Activated CD4-positive, alpha-beta T cell treated with anti-CD3 and anti-CD28 coated beads, Interleukin-2, amount 10 ng/mL, durations not matched to agents 24 days and 14 days (primary cell): ENCODE measurements at places on chromosomes 2 and 18.
A peak's percentile ranks its signal among the peaks of the same experiment; 100 is the strongest.

DNA sequence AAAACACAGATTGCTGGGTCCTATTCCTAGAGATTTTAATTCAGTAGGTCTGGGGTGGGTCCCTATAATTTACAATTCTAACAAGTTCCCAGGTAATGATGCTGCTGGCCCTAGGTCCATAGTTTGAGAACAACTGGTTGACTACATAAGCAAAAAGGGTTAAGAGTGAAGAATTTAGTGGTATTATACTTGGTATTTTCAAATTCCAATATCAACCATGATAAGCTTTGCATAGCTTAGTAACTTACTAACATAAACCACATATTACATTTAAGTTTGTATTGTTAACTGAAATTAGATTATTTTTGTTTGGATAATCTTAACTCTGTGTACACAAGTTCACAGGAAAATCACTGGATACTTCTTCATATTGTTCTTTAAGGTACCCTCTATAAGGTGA is 862.9 kb upstream of the ACVR2A start:
- no peak for DNase-seq

GRCh38 chr2:13113002-13113401 is 396.3 kb downstream of the TRIB2 start:
- DNase-seq: no peak

DNA sequence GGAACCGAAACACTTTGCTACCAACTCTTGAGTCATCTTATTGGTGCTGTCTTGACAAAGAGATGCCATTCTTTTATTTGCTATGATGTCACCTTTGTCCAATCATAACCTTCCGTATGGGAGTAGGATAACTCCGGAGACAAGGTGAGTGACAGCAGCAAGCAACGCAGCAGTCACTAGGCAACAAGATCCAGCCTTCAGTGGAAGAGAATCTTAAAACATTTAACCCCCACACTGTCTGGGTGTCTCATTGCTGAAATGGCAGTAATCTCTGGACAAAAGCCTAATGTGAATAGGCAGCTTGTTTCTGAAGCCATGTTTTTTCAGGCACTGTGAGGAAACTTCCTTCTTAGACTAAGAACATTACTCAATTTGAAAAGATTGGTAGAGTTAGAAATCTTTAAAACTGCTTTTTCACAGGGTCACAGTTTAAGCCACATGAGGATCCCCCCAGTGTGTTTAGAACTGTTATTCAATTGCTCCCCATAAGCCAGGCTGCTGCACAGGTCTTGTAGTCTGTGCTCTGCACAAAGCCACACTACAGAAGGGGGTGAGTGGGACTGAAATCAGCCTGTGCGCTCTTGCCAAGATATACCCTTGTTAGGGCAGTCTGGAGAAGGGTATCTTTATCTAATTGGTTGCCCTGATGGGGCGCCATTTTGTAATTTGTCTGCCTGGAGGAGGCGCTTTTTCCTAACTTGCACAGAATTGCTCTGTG is 131.5 kb upstream of the STON1 start:
- DNase-seq: no peak

- no peak for DNase-seq
These were observed 143.4 kb downstream of the EML6 start for GRCh38 chr2:54866868-54867267.

DNA sequence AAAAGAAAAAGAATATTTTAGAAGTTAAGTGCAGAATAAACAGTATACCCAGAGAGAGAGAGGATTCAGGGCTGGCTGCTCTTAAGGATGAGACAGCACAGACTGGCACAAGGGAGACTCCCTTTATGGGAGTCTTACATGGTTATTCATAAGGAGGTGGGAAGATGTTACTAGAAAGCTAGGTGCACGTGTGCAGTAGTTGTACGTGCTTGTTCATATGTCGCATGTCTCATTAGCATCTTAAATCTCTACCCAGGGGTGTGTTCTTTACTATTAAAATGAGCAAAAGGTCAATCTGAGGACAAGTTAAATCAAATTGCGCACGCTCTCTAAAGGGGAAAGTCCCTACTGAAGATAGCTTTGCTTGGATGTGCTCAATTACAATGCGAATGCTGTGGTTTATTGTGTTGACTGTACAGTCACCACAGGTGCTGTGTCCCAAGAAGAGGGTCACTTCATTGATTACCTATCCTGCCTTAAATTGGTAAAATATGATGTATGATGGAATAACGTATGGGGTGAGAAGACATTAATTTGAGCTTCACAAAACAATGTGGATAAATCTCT is 368.0 kb upstream of the SPHKAP start:
- DNase-seq: no peak

- no peak for DNase-seq
These were observed 1298.8 kb upstream of the NXPH2 start for GRCh38 chr2:140079038-140079437.

GRCh38 chr18:9764011-9764481 is 55.9 kb downstream of the RAB31 start:
- DNase-seq: no peak

DNA sequence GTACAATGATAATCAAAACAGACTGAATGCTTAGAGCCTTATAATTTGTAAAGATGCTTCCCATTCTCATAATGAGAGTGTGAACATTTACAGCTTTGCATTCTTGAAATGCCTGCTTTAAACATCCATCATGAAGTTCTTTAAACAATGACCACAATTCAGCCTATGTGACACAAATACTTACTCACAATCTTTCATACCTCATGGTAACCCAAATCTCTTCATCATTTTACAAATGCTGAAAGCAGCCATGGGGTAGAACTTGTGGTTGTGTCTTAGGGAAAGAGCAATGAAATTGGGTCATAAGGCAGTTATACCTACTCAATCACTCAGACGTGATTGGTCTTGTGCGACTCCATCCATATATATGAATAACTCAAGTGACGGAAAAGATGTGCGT is 140.7 kb downstream of the RND3 start:
- no peak for DNase-seq

- no peak for DNase-seq
These were observed 100.9 kb downstream of the ATP9B start for GRCh38 chr18:79169958-79170555.

DNA sequence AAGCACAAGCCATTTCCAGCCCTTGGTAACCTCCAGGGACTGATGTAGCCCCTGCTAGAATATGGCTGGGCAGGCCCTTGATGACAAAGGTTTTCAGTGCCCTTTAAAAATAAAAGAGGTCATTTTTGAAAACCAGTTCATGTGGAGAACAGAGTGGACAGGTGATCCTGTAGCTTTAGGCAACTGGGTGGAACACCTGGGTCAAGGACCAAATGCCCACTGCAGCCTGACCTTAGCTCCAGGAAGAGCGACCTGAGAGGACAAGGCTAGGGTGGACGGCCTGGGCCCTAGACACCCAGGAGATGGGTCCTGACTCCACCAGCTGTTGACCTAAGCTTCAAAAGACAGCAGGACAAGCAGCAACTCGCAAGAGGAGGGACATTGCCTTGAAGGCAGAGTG is 116.6 kb downstream of the LIPG start:
- no peak for DNase-seq

DNA sequence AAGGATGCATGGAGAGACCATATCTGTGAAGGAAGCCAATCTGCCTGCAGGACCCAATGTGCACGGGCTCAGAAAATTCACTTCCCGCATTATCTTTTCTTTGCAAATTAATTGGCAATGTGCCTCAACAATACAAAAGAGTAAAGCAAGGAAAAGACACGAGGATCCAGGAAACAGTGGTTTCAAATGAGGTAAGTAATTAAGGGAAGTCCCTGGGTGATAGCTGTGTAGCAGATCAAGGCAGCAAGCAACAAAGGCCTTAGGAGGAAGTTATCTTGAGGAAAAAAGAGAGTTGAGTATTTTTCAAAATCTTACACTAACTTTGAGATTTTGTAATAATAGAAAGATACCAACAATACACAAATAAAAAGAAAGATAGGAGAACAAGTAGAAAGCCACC is 44.3 kb upstream of the TGIF1 start:
- no peak for DNase-seq

DNA sequence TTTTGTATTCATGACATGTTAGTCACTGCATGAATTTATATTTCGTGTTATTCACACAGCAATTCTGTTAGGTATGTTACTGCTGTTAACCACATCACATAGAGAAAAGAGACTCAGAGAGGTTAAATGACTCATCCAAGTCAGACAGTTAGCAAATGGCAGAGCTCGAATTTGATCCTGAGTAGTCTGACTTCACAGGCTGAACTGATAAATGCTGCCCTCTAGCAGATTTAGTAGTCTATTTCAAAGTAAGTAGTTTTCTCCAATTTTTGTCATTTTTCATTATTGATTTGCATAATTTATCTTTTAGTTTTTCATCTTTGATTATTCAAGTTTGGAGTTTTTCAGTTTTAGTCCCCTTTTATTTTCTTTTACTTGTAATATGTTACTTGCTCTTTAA is 58.3 kb downstream of the WDR7 start:
- peak; percentile 84 for DNase-seq

DNA sequence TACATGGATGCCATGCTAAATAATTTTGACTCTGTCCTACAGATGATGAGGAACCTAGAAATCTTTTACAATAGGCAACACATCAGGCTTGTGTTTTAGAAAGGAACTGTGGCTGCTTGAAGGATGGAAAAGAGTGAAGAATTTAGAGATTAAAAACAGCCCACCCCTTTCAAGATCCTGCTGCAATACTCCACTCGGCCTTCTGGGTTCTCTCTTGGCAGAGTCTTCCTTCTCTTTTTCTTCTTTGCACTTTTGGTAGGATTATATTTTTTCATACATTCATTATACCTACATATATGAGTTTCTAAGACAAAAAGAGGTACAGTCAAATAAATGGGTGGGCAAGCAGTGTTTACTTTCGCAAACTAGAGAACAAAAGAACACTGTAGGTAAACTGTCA is 474.3 kb downstream of the ERBB4 start:
- DNase-seq: no peak

DNA sequence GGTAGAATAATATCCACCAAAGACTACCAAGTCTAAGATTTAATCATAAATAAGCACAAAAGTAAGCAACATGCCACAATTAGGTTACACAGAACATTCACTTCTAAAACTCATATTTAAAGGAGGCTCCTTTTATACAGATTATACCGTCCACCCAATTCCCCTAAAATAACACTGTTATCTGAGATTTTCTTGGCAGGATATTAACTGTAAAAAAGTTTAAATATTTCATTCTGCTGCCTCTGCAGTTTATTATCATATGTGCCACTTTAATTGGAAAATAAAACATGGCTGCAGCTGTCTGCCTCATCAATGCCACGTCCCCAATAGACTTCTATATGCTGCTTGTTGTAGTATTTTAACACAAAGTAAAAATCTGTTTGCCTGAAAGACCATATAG is 140.9 kb downstream of the DTNB start:
- DNase-seq: no peak

DNA sequence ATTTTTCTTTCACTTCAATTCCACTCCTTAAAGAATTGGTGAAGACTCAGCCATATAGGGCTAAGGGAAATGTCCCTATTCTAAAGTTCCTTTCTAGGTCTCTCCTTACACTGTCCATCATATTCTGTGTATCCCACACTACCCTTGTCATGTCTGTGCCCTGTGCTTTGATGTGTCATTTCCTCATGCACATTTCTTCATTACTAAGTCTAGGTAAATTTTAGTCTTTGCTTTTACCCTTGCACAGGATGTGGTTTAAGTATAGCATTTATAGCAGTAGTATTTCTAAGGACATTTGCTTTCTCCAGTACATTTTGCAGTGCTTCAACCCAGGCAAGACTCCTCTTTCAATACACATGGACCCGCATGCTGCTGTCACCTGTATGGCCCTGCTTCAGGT is 221.5 kb upstream of the ACVR2A start:
- DNase-seq: peak; percentile 72

DNA sequence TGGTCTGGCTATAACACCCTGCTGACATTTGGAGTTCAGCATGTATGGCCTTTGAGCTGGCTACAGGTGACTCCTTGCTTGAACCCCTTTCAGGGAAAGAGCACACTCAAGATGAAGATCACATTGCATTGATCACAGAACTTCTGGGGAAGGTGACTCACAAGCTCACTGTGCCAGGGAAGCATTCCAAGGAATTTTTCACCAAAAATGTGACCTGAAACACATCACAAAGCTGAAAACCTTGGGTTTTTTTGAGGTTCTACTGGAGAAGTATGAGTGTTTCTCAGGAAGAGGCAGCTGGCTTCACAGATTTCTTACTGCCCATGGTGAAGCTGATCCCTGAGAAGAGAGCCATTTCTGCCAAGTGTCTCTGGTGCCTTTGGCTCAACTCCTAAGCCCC is 879.0 kb downstream of the CBLN2 start:
- DNase-seq: no peak

- no peak for DNase-seq
These were observed 298.5 kb downstream of the PAX3 start for GRCh38 chr2:222000326-222000725.

DNA sequence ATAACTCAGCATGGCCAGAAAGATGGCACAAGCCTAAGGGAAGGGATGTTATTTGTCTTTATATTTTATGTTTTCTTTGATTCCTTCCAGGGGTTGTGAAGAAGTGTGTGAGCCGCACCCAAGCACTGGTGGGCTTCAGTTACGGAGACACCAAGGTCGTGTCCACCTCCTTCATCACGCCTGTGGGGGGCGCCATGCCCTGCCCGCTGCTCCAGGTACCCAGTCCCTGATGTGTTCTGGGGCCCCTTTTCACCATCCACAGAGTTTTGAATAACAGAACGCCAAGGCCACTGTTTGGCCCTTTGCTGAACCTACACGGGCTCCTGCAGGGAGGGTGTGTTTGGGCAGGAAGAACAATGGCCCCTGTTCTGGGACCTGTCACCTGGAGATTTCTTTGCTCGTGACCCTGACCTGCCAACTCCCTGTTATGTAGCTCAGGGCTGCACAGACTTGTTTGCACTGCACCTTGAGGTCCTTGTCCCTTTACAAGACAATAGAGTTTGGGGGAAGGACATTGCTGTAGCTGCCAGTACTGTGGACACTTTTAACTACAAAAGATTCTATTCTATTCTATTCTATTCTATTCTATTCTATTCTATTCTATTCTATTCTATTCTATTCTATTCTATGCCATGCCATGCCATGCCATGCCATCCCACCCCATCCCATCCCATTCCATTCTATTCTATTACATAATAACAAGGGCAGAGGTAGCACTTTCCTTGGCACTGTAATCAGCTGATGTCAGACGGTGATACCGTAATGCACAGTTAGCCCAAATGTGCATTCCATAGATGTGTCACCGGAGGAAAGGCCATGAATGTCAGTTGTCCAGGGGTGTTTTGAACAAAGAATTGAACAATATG is 48.2 kb upstream of the CNGA3 start:
- DNase-seq: no peak

DNA sequence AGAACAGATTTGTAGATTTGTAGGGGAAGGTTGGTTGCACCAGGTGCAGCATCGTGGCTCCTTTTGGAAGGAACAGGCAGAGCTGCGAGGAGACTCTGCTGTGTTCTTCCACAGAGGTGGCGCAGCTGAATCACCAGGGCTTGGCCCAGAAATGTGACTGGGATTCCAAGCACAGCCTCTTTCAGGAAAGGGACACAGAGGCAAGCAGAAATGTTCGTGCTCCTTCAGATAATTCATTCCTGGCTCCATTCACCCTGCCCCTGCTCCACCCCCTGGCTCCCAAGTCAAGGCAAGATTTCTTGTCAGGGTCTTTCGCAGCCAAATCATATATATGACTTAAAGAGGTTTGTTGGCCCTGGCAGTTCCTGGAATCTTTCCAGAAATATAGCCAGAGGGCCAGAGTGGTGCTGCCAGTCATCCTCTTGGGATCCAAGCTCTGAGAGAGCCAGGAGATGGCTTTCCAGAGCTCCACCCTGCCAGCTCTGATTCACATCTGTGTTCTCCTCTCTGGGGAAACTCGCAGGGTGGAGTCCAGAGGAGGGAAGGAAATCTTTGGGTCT is 203.9 kb upstream of the TANK start:
- no peak for DNase-seq
